Omental fat pad (tissue), 4 donors: ENCODE measurements at places on chromosomes 16 and 17.

DNA sequence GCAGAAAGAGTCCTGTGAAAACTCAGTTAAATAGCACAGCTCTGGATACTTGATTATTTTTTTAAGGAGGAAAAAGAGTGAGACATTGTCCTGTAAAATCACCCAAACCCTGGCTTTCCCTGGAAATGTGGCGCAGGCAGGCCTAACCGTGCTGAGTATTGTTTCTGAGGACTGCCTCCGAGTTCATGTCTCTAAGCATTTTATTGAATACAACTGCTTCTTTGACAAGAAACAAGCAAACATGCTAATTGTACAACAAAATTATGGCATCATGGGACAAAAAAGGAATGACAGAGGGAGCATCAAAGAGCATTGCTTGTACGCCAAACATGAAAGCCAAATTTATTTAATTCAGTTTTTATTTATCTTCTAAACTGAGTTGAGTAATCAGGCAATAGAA is 64.5 kb upstream of the HSBP1 start:
- no peak for DNase-seq

- DNase-seq, result no peak
Observed at GRCh38 chr17:35795007-35795870, at the start of gene MMP28. MMP28 (minus strand) TSS chr17:35795641; CDS start chr17:35795377, 264 bp downstream.

- DNase-seq, result no peak
Observed at GRCh38 chr17:34307110-34307509, 12.1 kb upstream of the CCL8 start.

- no peak for DNase-seq
Observed at GRCh38 chr16:84475643-84476240, 28.7 kb downstream of the MEAK7 start.

GRCh38 chr17:1720856-1721386 is 3.6 kb upstream of the WDR81 start:
- peak; percentile 65 for DNase-seq
